ENCODE measurements at places on chromosomes 11 and 22. TPM values are rescaled to one million over a fixed set of nuclear protein-coding genes. Genes with fewer than 3 reads are reported as not detected.
A peak's percentile ranks its signal among the peaks of the same experiment; 100 is the strongest.

OR52I2 gene
- not detected for total RNA-seq

MS4A4A gene
- 17.6 TPM for total RNA-seq

KREMEN1 gene
- 25.1 TPM for total RNA-seq

INS gene
- total RNA-seq = not detected

DAGLA gene
- 0.29 TPM for total RNA-seq

MMP11 gene
- total RNA-seq = not detected

OR8G1 gene
- total RNA-seq = not detected

SOX6 gene
- 7.9 TPM for total RNA-seq

SF3A1 gene
- 19.5 TPM for total RNA-seq

IFITM1 gene
- 90.7 TPM for total RNA-seq

CYB5R2 gene
- 29.2 TPM for total RNA-seq

DNA sequence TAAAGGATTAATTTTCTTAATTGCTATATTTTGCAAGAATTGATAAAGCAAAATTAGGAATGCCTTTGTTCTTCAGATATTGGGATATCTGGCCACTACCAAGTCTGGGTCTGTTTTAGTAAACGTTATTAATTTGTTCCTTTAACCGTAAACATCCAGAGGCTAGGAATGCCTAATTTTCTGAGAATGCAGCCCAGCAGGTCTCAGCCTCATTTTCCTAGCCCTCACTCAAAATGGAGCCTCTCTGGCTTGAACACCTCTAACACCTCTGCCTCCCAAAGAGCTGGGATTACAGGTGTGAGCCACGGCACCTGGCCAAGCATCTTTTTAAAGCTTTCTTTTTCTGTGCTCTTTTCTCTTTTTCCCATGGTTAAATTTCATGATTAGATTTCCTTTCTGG, 18.4 kb downstream of the TMEM135 start:
- DNase-seq = no peak

- no peak for DNase-seq
Measured at GRCh38 chr22:32202539-32203180, 2.2 kb downstream of the RFPL2 start.

DNA sequence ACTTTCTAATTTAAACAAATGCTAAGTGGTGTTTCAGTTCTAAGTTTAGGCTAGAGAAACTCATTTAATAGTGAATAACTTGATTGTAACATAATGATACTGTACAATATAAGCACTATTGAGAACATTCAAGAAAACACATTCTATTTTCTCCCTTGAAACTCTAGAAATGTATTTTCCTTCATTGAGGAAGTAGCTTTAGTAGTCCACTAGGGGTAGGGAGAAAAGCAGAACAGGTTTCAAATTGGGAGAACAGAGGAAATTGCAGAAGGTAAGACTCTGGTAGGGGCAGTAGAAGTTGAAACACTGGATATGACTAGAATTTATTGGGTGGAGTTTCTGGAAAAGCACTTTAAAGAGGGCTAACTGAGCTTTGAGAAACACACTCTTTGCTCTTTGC, 31.6 kb upstream of the MPPED2 start:
- no peak for DNase-seq

DNA sequence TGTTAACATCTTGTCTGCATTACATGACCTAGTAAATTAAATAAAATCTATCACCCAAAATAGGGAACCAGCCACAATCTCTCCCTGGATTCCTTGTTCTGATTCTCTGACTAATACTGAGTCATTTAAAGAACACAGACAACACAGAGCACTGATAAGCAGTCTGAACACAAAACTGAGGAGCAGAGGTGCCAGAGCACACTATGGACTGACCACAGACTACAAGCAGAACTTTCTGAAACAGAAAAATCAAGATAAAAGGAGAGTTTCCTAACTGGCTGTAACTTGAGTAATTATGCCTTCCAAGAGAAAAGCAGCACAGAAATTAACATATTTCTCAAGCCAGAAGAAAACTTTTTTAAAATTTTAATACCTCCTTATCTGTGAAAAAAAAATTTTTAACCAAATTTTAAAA, 128.8 kb downstream of the SGSM3 start:
- peak; percentile 47 for DNase-seq

GRCh38 chr11:288478-289397, at the start of gene PGGHG:
TSS of gene PGGHG (plus strand) at chr11:289126. CDS start at chr11:289817, 691 bp downstream.
- peak; percentile 51 for DNase-seq

DNA sequence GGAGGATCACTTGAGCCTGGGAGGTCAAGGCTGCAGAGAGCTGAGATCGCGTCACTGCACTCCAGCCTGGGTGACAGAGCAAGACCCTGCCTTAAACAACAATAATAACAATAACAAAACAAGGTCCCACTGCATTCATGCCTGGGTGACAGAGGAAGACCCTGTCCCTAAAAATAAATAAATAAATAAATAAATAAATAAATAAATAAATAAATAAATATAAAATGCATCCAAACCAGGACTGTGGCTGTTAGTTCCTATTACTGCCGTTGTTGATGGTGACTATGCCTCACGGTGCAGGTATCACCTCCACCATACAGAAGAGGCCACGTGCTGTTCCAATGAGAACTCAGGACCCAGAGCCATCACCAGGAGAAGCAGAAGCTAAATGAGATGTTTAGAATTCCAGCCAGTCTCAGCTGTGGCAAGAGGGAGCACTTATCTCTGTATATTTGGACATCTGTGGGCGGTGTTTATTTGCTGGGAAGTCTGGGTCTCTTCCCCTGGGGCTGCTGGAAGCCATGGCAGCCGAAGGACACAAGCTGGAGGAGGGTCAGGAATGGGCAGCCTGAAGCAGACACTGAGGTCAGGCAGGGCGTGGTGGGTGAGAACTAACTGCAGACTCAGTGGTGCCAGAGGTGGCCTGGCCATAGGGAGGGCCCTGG, 21.6 kb downstream of the C11orf86 start:
- DNase-seq = no peak

GRCh38 chr11:94750319-94751217, 17.6 kb upstream of the AMOTL1 start:
- DNase-seq = no peak

DNA sequence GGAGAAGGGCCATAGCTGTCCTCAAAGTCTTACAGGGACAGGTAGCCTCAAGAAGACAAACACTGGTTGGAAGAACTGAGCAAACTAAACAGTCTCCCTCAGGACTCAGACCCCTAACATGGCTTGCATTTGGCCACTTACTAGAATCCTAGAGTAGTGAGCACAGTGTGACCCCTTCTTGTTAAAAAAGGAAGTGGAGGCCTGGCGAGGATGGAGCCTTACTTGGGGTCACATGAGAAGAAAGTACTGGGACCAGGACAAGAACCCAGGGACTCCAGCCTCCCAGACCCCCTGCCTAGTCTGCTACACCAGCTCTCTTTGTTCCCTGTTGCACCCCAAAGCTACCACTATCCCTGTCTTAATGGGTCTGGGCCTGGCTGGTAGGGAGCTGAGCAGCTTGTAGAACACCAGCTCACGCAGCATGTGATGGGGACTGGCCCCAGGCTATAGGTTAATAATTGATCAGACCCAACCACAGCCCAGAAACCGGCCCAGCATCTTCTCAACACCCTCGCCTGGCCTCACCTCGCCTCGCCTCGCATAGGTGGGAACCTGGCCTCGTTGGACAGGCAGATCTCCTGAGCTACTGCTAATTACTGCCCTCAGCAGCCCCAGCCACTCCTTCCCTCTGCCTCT, 17.6 kb downstream of the DGAT2 start:
- no peak for DNase-seq

GRCh38 chr22:36360011-36360410, 27.8 kb downstream of the MYH9 start:
- no peak for DNase-seq

DNA sequence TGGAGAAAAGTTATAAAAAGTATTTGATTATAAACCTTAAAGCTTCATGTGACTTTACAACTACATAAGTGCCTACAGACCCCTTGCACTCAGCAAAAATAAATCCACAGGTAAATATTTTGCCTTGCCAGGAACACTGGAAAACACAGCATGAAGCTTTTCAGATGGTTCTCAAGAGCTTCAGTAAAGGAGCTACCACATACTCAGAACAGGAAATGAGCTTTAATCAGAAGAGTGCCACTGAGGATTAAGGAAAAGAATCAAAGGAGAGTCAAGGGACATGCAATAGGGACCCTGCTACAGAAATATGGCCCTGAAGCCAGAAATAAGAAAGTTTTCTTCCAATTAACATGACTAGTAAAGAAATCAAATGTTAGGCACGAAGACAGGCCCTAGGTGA, 1.2 kb downstream of the CASP1 start:
- DNase-seq = no peak

- DNase-seq = no peak
Measured at GRCh38 chr11:34268906-34269430, 88.8 kb downstream of the ABTB2 start.

DNA sequence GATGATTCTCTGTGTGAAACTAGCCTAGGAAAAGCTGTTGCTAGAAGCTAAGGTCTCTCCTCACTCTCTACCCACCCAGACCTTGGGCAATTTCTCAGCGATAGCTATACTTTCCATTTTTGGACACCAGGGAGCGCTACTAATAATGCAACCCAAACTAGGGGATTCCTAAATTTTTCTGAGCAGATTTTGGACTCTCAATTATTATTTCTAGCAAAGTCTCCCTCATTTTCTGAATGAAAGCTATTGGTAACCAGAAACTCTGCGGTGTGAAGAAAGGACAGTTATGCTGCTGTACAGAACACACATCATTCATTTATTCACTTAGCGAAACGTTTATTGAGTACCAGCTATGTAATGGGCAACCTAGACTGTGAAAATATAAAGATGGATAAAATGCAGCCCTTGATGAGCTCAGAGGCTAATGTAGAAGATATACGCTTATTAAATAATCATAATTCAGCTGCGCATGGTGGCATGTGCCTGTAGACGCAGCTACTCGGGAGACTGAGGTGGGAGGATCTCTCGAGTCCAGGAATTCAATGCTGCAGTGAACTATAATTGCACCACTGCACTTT, 6.1 kb upstream of the STIM1 start:
- DNase-seq = no peak

GRCh38 chr11:30741039-30741550, 154.9 kb upstream of the MPPED2 start:
- peak; percentile 32 for DNase-seq

- peak; percentile 26 for DNase-seq
Measured at GRCh38 chr11:1482581-1483444, 3.8 kb downstream of the MOB2 start.

DNA sequence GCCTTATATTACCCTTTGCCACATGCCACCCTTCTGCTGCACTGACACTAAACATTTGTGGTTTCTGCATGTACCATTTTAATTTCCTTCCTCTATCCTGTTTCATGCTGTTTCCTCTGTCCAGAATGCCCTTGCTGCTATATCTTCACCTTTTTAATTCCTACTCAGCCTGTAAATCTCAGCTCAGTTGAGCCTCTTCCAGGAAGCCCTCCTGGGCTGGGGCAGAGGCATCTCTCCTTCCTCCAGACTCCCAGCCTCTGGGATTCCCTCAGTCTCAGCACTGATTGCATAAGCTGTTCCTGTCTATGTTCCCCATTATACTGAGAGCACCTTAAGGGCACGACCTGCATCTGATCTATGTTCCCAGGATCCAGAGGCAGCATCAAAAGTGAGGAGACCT, 98.7 kb downstream of the RNF169 start:
- DNase-seq = no peak

DNA sequence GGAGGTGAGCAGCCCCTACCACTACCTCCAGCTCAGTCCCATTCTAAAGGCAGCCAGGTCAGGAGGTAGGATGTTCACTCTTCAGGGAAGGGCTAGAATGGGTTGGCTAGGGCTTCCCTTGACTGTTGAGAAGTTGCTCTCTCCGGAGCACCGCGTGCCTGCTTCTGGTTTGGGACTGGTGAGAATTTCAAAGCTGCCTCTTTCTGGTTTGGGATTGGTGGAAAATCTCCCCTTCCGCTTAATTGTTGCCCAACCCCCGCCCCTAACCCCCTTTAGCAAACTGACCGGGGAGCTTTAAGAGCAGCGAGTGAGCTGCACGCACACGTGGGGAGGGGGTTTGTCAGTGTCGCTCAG, 686 bp downstream of the USP2 start:
- no peak for DNase-seq

Measured in uterus (tissue), 4 donors.